Lung (tissue), 17 donors: ENCODE measurements at places on chromosomes 3 and 15.
A peak's percentile ranks its signal among the peaks of the same experiment; 100 is the strongest.

- DNase-seq: no peak
Observed at GRCh38 chr3:138460536-138461205, 26.3 kb downstream of the ESYT3 start.

- DNase-seq: no peak
Observed at GRCh38 chr15:101052031-101052620, 133.0 kb downstream of the LRRK1 start.

GRCh38 chr3:181755959-181756358, 44.2 kb downstream of the SOX2 start:
- DNase-seq: no peak

DNA sequence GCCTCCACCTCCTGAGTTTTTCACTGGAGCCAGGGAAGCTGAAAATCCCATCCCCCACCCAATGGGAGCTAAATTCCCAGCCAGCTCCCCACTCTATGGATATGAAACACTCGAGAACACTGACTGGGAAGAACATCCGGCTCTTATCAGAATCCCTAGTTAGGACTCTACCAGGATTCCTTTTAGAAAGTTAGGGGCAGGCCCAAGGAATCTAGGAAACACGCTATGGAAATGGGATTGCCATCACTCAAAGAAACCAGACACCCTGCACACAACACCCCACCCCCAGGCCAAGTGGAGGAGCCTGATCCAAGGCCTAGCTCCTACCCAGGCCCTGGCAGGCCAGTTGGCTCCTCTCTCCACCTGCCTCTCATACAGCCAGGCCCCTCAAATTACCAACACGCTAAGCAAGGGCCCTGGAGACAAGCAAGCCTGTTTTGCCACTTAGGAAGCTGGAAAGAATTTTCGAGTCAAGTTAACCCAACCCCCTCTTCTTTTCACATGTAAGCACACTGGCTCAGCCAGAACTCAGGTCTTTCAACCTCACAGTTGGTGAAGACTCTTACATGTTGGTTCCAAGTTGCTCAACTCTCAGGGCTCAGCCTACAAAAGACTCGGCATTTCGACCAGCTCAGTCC, 75.5 kb downstream of the RBPMS2 start:
- DNase-seq: peak; percentile 85

DNA sequence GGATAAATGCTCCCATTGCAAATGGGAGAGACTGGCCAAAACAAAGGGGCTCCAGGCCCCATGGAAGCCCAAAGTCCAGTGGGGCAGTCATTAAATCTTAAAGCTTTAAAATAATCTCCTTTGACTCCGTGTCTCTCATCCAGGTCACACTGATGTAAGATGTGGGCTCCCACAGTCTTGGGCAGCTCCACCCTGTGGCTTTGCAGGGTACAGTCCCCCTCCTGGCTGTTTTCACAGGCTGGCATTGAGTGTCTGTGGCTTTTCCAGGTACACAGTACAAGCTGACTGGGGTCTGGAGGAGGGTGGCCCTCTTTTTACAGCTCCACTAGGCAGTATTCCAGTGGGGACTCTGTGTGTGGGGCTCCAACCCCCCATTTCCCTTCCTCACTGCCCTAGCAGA, 45.9 kb downstream of the NIPA2 start:
- DNase-seq: no peak

GRCh38 chr3:143363276-143363675, 243.7 kb downstream of the CHST2 start:
- no peak for DNase-seq

- peak; percentile 98 for DNase-seq
Observed at GRCh38 chr3:139830817-139831216, 104.2 kb upstream of the CLSTN2 start.
